ENCODE measurements at places on chromosomes 7 and 10.

GRCh38 chr7:81245353-81245752 is 326.5 kb upstream of the SEMA3C start:
- no peak for DNase-seq

DNA sequence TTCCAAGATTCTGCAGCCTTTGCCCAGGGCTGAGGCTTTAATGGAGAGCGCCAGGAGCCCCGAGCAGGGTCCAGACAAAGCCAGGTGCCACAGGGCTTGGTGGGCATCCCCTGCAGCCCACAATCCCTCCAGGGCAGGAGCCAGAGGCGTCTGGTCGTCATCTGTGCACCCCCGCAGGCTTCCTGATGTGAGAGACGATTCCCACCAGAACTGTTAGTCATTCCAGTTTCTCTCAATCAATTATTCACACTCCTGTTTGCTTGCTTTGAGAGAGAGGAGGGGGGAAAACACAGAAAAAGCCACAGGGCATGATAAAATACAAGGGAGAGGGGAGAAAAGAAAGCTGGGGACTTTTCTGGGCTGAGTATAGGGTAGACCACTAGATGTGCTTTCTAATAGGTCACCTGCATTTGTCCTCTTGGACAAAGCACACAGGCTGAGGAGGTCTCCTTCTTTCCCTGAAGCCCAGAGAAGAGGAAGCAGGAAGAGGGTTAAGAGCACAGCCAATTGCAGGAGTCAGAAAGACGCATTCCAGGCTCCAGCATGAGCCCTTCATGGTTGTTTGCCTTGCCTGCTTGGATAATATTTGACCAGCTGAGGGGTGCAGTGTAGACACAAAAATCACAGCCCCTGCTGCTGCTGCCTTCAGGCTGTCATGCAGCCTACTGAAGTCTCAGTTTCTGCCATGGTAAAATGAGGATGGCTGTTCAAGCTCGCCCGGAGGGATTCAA is 194.4 kb downstream of the PLXNA4 start:
- no peak for DNase-seq

DNA sequence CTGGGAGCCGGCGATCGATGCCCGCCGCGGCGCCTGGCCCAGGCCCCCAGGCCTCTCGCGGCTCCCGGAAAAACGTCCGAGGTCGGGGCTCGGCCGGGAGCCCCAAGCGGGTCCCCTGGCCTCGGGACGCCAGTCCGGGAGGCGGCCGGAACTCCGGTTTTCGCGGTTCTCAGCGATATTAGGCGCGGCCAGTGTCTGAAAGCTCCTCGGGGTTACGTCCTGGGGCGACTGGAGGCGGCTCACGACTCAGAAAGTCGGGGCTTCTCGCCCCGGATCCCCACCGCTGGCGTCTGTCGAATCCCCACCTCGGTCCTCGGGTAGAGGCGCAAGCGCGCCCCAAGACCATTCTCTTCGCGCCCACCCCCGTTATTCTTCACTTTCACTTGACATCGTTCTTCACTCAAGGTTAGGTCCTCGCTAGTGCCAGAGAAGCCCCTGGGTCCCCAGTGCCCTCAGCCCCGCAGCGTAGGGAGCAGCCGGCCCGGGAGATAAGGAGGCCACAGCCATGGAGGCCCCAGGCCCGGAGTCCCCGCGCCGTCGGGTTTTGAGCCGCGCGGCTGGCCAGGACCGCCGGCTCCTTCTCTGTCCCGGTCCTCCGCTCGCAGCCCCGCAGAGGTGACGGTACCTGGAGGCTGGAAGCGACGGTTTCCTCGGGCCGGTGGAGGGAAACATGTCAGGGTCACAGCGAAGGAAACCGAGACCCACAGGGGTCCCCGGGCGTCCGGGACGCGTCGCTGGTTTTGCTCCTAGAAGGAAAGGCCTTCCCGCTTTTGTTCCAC is 35.2 kb upstream of the EBLN1 start:
- DNase-seq, result no peak

GRCh38 chr10:4721999-4722753 is 103.8 kb upstream of the AKR1E2 start:
- no peak for DNase-seq

DNA sequence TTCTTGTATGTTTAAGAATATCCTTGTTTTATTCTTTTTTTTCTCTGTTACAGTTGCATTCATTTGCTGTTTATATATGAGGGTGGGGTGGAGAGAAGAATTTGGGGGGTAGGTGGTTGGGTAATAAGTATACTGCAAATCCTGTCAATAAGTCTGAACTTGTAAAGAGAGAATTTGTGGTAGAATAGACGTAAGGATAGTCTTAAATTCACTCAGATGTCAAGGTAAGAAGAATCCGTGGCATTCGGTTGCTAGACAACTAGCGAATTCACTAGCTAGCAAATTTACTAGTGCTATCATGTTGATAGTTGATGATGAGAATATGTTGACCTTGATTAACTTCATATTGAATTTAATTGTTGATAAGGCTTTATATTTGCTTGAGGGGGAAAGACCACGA is 40.7 kb downstream of the RSBN1L start:
- no peak for DNase-seq

DNA sequence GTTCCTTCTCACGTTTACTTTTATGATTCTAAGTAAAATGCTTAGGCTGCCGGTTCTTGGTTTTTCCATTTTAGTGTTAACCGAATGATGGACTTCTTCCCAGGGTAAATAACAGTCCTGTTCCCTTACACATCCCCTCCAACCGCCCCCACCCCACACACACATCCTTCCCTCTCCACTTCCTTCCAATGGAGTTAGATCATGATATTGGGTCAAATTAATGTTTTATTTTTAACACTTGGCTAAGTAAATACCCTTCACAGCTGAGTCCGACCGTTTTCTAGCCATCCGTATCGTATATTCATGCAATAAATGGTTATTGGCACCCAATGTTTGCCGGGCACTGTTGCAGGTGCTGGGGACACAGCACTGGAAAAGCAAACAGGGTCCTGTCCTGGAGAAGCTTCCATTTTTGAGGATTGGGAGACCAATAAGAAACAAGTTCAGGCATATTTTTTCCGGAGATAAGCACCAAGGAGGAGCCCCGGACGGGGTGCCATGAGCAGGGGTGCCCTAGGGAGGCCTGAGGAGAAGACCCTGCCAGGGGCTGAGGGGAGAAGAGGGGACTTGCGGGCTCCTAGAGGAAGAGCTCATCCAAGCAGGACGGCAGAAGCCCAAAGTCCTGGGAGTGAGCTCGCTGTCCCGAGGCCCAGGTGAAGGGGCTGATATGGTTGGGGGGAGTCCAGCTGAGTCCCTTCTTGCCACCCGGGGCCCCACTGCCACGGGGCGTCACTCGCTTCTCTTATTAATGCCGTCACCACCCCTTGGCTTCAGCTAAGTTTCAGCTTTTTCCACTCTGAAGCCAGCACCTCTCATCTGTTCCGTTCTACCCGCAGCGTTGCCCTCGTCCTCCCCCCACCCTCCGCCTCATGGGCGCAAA is 126.0 kb upstream of the RET start:
- no peak for DNase-seq

- DNase-seq, result no peak
Measured at GRCh38 chr7:153475239-153475638, 577.0 kb upstream of the DPP6 start.

DNA sequence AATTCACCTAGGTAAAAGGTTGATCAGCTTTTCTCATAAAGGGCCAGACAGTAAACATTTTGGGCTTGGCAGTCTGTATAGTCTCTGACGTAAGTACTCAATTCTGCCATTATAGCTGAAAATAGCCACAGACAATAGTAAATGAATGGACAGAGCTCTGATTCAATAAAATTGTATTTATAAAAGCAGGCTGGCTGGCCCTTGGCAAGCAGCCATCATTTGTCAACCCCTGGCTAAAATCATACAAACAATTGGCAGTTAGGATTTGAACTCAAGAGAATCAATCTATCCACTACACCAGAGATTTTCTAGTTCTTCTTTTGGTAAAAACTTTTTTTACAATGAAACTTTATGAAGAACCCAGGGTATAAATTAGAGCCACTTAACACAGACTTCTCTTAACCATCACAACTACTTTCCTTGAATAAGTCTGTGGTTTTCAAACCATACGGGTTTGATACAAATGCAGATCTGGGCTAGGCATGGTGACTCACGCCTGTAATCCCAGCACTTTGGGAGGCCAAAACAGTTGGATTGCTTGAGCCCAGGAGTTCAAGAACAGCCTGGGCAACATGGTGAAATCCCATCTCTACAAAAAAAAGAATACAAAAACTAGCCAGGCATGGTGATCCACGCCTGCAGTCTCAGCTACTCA is 124.5 kb downstream of the SLC16A9 start:
- no peak for DNase-seq

DNA sequence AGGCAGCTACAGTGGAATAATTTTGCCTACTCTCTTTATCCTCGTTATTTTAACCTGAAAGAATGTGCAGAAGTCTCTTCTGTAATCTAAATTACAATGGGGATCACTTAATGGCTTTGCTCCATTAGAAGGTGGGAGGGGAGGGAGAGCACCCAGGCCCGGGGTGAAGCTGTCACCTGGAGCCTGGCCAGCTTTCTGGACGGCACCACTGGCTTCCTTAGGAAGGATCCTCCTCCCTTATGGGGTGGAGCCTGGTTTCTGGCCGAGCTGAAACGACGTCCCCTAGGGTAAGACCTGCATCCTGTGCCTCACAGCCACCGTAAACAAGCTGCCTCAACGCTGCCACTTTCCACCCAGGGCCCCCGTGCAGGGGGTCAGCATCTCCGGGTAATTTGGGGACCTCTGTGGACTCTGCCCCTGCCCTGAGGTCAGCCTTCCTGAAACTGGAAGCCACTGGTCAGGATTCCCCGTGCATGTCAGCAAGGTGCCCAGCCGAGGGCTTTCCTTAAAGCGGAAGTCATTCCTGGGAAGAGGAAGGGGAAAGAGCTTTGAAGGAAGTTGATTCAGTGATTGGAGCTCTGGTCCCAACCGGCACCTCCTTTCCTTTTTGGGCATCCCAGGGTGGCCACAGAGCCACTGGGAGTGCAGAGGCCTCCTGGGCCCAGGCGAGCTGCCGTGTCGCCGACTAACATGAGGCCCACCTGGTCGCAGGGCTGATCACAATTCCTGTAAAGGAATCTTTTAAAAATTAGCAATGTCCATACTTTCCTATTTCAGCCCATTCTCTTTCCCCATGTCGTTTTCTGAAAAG is 569.1 kb downstream of the DNAJB6 start:
- no peak for DNase-seq

DNA sequence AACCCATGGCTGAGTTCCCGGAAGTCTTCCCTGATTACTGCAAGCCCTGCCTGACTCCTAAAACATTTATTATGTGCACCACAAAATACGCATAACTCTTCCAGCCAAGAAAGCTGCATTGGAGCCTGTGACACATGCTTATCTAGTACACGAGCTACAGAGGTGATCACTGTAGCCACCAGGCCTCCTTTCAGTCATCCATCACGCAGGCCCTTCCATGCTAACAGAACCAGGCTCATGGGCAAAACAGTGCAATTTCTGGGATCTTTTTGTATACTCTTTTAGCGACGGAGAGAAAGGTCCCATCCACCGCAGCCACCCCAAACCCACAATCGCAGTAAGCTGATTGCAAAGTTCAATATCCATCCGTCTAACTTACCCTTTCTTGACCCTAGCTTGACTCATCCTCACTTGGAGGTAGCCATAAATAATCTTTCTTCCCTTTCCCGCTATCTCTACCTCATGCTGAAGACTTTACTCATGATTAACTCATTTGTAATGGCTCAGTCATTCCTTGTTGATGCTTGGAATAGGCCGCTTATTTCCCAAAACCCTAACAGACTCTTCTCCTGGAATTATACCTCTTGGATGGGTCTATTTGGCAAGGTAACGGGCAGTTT is 1203.5 kb downstream of the TYW1 start:
- DNase-seq, result no peak

DNA sequence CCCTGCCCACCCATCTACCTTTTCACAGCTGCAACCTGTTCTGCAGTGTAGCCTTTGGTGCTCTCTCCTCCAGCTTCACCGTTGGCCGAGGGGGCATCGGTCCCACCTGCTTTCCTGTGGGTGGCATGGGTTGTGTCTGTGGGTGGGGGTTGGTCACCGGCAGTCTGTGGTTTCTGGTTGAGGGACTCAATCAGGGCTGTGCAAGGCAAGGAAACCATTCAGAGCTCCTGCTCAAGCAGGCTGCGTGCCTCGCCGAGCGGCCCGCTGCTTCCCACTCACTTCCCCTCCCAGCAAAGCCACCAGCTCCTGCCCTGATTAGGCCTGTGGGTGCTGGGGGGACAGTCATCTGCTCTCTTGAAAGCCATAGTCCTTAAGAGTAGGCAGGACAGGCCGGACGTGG is 9.8 kb downstream of the DNAJB12 start:
- DNase-seq, result no peak

DNA sequence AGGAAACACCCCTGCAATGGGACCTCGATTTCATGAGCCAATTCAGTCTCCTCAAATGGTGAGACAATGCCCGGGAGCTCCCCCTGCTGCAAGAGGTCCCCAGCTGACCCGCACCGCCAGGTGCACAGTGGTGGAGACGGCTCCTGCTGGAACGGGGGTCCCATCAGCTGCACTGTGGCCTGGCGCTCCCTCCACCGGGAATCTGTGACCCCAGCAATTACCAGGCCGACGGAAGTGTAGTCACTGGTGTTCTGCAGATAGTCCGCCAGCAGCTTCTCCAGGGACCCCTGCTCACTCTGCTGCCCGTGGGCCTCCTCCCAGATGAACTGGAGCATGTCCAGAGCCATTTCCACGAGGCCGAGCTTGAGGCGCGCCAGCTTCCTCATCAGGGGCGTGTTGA is 64.9 kb upstream of the NKX6-2 start:
- no peak for DNase-seq

DNA sequence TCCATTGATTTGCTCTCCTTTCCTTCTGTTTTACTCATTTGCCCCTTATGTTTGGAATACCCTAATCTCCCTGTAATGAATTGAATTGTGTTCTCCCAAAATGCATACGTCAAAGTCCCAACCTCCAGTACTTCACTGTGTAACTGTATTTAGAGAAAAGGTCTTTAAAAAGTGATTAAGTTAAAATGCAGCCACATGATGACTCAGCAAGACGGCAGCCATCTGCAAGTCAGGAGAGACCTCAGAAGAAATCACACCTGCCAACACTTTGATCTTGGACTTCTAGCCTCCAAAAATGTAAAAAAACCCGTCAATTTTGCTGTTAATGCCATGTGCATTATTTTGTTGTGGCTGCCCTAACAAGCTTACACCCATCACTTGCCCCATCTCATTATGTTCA is 85.3 kb upstream of the PCLO start:
- DNase-seq, result no peak

GRCh38 chr7:102304668-102305067 is 18.0 kb downstream of the SH2B2 start:
- no peak for DNase-seq

DNA sequence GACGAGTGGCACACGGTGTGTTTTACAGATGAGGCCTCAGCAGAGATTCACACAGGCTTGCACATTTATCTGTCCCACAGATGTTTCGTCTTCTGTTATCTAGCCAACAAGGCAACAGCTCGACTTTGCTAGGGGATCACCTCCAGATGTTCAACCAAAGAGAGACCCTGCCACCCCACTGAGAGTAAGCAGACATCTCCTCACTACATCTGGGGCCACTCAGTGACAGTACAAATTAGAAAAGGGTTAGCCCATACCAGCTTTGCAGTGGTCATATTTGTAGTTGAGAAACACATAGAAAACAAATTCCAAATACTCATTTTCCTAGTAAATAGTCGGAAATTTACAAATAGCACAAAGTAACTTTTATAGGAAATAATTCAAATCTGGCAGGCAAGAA is 164.2 kb downstream of the HDAC9 start:
- no peak for DNase-seq

Data from NCI-H187 treated with DMSO at 0.1 percent for 48 hours (cell line).